ENCODE measurements at places on chromosomes 1 and 21.

DNA sequence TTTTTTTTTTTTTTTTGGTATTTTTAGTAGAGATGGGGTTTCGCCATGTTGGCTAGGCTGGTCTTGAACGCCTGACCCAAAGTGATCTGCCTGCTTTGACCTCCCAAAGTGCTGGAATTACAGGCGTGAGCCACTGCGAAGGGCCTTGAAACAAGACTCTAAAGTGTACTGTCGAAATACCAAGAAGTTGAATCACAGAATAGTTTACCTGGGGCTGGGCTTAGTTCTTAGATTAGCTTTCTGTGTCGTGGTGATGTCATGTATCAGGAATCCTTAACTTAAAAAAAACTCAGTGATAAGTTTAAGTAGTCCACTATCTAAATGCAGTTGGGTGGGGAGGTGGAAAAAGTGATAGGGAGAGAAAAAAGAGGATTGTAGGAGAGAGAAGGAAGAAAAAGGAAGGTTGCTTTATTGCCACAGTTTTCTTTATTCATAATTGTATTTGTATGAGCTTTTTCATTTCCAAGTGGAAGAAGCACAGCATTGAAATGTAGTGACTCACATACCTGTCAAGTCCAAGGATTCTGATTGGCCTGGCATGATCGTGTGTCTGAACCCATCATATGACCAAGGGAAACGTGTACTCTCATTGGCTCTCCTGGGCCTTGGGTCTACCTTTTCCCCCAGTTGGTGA, 13.4 kb downstream of the ITSN1 start:
- DNase-seq: no peak

- no peak for DNase-seq
Measured at GRCh38 chr1:4081806-4082711, 182.0 kb upstream of the C1orf174 start.

DNA sequence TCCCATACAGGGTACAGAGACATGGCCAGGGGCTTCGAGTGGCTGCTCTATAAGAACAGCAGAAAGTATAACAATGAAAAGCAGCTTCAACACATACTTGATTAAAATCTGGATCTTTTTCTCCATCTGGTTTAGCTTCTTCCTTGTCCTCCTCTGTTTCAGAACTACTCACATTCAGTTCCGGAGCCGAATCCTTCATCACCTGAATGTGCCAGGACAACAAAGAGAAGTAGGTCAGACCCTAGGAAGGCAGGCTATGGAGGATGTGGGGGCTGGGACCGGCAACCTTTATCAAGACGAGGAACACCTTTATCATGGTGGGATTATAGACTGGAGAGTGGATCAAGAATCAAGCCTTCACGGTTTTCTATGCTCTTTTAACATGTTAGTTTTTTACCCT, 32.2 kb upstream of the RAP1GAP start:
- DNase-seq: no peak

- peak; percentile 41 for DNase-seq
Measured at GRCh38 chr1:184222652-184223052, 164.2 kb upstream of the C1orf21 start.

DNA sequence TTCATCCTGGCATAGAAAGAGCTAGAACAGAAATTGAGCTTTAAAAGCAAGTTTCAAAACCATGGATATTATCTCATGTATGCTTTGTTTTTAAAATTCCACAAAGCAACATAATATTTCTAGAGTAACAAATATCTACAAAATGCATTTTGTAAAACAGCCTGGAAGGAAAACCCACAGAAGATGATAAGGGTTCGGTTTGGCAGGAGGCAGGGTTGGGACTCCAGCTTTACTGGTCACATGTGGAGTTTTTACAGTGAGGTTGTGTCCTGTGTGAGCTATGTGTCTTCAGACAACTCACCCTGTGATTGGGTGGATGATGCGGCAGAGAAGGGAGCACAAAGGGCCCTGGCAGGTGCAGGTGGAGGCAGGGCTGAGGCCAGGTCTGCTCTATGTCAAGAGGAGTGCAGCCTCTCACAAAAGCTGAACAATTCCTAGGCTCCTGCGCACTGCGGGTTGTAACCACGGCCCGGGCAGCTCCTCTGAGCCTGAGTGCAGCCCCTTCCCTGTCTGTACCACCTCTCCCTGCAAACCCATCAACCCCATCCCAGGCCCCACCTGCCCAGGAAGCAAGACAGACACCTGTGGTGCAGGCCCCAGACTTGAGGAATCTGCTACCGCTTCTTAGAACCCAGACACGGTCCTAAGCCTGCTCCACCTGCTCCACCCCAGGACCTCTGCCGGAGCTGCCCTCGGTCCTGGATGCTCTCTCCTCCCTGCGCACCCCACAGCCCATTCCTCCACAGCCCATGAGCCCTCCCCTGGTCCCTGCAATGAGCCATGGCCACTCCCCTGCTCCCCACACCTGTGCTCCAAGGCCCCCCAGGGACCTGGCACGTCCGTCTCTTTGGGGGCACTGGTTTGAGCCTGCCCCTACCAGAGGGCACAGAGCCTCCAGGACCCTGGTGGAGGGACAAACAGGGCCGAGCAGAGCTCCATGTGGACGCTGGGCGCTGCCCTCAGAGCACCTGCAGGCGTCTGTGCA, 2.8 kb upstream of the COL18A1 start:
- DNase-seq: no peak

DNA sequence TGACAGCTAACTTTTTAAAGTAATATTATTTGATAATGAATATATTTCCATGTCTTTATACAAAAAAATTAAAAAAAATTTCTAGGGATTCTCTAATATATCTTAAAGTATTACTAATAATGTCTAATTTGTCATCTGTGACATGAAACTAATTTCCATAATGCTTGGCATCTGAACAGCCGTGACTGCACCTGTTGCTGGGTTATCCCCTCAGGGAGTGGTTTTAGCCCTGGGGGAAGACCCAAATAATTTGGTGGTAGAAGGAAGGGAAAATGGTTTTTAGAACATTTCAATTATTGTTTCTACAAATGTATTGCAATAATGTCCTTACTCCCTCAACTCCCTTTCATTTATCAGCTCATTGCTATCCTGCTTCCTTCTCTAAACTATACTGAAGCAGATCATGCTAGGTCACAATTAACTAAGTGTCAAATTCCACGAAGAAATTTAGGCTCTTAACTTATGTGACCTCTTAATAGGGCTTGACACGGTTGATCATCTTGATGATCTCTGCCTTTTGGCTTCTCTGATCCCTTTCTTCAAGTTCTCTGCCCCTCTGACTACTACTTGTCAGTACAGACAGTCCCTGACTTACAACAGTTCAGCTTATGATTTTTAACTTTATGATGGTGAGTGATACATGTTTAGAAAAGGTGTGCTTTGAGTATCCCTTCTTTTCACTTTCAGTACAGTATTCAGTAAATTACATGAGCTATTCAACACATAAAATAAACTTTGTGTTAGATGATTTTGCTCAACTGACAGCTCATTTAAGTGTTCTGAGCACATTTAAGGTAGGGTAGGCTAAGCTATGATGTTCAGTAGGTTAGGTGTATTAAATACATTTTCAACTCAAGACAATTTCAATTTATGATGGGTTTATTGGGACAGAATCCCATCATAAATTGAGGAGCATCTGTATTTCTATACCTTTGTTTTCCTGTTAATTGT, 26.4 kb upstream of the DPH5 start:
- DNase-seq: no peak

GRCh38 chr1:166811691-166812090, 27.6 kb upstream of the POGK start:
- DNase-seq: no peak

- DNase-seq: no peak
Measured at GRCh38 chr1:205811660-205812059, 1.3 kb downstream of the SLC41A1 start.

DNA sequence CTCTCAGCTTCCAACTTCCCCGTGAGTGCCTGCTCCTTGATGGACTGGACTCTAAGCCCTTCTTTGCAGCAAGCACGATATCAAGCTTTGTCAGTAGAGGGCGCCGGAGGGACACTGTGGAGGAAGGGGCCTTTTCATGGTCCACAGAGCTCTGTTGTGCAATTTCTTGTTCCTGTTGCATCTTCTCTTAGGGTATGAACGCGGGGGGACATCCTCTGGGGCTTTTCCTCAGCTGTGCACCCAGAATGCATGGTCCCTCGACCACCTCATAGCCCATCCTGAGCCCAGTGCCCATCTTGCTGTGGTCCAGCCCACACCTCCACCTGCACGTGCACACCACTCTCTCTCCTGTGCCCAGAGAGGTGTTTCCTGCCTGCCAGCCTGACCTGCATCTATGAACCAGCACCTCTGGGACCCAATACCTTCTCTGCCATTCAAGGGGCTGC, 556.8 kb downstream of the PTPRU start:
- DNase-seq: peak; percentile 43

- DNase-seq: no peak
Measured at GRCh38 chr1:24932725-24933294, 2.7 kb upstream of the RUNX3 start.

GRCh38 chr1:179090923-179091322, 9.1 kb downstream of the TOR3A start:
- no peak for DNase-seq

All from CD4-positive, alpha-beta T cell treated with Interleukin-12 subunit alpha and Interleukin-12 subunit beta, for 1 hour (primary cell).